AG09309 (cell line): ENCODE measurements at places on chromosomes 16 and 17.
A peak's percentile ranks its signal among the peaks of the same experiment; 100 is the strongest.

- no peak for DNase-seq
Measured at GRCh38 chr17:44572801-44573200, 15.5 kb downstream of the FZD2 start.

- peak; percentile 23 for DNase-seq
Measured at GRCh38 chr16:55257966-55258613, 65.9 kb upstream of the IRX6 start.

DNA sequence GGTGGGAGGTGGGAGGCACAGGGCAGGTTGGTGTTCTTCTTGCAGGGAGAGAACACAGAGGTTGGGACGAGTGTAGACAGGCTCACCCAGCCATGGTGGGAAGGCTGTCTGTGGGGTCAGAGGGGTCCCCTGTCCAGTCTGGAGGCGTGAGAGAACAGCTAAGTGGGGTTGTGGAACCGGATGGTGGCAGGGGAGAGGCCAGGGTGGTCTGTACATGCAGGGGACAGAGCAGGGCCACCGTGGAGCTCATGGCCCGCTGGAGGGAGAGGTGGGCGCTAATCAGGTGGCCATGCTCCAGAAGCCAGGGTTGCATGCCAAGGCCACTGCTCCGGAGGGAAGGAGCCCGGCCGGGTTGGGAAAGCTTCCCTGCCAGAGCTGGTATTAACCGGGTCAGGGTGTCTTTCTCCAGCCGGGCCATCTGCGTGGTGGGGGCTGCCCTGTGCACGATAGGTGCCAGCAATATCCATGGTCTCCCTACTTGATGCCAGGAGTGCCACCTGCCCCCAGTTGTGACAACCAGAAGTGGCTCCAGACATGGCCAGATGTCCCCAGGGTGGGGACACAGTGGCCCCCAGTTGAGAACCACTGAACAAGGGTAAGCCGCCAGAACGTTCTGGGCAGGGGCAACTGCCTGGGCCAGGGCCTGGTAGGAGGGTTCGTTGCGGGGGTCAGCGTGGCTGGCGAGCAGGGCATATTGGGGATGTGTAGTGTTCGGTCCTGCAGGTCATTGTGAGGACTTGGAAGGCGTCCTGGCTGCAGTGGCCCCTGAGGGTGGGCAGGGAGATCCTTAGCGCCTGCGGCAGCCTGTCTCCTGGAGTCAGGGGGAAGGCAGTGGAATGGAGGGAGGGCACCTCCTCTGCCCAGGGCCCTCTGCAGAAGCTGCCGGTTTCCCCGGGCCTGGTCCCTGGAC is 5.1 kb downstream of the SNN start:
- no peak for DNase-seq

- no peak for DNase-seq
Measured at GRCh38 chr16:56801762-56802161, 63.2 kb upstream of the SLC12A3 start.

DNA sequence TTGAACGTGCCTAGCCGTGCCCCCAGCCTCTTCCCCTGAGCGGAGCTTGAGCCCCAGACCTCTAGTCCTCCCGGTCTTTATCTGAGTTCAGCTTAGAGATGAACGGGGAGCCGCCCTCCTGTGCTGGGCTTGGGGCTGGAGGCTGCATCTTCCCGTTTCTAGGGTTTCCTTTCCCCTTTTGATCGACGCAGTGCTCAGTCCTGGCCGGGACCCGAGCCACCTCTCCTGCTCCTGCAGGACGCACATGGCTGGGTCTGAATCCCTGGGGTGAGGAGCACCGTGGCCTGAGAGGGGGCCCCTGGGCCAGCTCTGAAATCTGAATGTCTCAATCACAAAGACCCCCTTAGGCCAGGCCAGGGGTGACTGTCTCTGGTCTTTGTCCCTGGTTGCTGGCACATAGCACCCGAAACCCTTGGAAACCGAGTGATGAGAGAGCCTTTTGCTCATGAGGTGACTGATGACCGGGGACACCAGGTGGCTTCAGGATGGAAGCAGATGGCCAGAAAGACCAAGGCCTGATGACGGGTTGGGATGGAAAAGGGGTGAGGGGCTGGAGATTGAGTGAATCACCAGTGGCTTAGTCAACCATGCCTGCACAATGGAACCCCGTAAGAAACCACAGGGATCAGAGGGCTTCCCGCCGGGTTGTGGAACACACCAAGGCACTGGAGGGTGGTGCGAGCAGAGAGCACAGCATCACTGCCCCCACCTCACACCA is 724 bp downstream of the GAA start:
- DNase-seq = no peak

DNA sequence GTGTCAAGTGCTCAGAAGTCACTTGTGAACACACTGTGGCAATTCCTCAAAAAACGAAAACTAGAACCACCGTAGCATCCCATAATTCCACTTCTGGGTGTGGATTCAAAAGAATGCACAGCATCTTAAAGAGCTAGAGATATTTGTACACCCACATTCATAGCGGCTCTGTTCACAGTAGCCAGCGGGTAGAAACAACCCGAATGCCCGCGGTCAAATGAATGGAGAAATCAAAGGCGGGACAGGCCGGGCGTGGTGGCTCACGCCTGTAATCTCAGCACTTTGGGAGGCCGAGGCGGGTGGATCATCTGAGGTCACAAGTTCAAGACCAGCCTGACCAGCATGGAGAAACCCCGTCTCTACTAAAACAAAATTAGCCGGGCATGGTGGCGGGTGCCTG is 337.5 kb downstream of the SEC14L1 start:
- no peak for DNase-seq

GRCh38 chr17:18356624-18357023 is 6.7 kb downstream of the SHMT1 start:
- peak; percentile 24 for DNase-seq

GRCh38 chr16:89087922-89088497 is 5.6 kb upstream of the ACSF3 start:
- no peak for DNase-seq

- no peak for DNase-seq
Measured at GRCh38 chr17:78034429-78035091, 76.1 kb downstream of the TNRC6C start.

GRCh38 chr16:11669380-11670146 is 1.3 kb downstream of the SNN start:
- DNase-seq = no peak

- no peak for DNase-seq
Measured at GRCh38 chr16:47492428-47493377, 31.6 kb downstream of the PHKB start.

DNA sequence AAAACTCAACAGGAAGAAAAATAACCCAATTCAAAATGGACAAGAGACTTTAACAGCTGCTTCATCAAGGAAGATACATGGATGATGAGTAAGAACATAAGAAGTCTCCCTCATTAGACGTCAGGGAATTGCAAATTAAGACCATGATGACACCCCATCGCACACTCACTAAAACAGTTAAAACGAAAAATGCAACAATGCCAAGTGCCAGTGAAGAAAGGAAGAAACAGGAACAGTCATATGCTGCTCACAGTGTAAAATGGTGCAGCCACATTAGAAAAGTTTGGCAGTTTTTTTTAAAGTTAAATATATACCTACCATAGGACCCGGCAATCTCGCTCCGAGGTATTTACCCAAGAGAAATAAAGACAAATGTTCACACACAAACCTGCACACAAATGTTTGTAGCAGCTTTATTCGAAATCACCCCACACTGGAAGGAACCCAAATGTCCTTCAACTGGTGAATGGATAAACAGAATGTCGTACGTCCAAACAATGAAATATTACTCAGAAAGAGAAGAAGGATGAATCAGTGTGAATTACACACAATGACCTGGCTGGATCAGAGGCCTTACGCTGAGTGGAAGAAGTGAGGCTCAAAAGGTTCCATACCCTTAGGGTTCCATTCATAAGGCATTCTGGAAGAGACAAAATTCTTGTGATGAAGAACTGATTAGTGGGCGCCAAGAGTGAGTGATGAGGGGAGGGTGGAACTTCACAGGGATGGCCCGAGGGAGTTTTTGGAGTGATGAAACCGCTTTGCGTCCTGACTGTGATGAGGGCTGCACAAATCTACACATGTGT is 110.3 kb downstream of the C16orf95 start:
- peak; percentile 21 for DNase-seq
